ENCODE measurements at places on chromosomes 4 and X.

DNA sequence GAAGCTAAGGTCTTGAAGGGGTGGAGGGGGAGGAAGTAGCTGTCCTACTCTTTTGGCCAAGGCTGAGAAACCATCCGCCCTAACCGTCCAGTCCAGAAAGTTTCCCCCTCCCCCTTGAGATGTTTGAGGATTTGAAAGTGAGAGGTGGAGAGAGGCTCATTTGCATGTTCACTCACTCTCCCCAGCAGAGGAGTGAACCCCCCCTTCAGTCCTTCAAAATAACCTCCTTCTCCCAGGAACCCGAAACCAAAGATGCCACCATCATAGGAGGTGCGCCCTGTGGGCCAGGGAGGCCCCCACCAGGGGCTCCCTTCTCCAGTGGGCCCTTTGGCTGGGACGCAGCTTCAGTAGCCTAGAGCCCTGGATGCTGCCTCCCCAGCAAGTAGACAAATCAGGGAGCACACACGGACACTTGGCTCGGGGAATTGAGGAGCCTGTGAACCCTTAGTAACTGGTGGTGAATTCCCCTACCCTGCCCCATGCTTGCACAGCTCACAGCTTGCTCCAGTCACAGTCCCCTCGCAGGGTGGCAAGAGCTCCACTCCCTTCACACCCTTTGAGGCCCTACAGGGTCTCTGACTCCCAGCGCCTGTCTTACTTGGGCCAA lies 25.6 kb downstream of the ELF4 start:
- no peak for DNase-seq

DNA sequence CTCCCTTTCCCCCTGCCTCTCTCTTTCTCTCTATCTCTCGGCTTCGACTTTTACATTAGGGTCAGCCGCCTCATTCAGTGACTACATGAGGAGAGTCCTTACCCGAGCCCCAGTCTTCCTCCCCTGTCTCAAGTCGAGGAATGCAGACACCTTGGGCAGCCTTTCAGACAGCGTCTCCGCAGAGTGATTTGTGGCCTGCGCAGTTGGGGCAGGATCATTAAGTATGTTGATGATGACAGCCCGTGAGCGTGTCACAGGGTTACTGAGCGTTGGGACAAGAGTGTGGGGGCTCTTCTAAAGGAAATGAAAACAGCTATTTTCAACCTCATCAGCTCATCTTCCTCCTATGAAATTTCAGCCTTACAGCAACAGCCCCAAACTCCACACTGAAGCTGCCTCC lies 312.1 kb upstream of the GATB start:
- DNase-seq = no peak

DNA sequence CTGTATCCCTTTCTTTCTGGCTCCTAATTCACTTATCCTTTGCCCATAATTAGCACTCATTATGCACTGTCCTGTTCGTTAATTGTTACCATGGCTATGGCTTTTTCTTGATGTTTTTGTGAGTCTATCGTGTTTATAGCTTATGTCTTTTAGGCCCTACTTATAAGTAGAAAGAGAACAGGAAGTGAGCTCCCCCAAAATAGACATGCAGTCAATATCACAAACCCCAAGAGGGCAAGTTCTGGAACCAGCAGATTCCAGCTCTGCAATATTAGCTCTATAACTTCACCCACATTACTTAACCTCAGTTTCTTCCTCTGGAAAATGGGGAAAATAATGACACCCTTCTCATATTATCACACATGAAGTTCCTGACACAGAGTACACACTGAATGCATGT lies 7.4 kb upstream of the HS3ST1 start:
- no peak for DNase-seq

- DNase-seq = no peak
These were observed 58.5 kb downstream of the APOO start for GRCh38 chrX:23849241-23849640.

- no peak for DNase-seq
These were observed 17.3 kb upstream of the CWH43 start for GRCh38 chr4:48968814-48969213.

DNA sequence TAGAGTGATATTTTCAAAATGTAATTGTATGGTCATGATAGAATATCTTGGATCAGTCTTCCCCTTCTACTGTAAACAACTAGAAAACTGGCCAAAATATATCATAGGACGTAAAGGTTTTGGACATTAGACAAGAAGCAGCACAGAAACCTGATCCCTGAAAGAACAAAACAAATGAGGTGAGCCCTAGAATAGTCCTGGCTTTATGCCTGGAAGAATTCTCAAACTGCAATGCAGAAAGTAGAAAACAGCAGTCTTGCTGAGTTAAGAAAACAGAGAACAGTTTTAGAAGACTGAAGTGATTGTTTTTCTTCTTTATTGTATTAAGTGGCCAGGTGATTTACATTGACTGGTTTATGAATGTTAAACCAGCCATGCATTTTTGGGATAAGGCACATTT lies 19.5 kb downstream of the NSUN7 start:
- no peak for DNase-seq

DNA sequence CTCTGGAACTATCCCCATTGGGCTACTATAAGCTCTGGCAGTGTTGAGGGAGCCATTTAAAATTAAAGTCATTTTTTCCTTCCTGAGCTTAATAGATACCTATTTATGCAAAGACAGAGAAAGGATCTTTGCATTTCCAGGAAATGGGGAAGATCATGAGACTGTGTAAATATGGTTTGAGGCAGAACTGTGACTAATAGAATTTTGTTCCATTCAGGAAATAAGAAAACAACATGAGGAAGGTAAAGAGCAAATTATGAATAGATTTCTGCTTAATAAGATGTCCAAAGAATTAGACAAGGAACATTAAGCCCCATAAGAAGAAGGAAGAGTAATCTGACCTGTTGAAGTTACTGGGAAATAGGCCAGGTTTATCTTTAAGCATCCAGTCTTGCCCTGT lies 17.8 kb upstream of the TBC1D19 start:
- no peak for DNase-seq

DNA sequence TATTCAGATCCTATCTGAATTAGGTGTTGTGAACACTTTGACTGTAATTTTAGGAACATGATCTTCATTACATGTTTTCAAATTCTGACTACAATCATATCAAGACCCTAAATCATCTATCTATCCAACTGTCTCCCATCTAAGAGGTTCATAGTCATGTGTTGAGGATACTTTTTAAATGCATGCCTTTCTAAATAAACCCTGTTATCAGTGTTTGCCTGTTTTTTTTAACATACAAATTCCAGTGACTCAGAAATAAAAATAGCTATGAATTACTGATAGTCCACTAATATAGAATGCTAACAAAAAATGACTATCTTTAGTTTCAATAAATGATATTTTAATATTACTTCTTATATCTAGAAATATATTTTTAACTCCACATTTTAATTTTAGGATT lies 8.0 kb downstream of the RAB28 start:
- no peak for DNase-seq

DNA sequence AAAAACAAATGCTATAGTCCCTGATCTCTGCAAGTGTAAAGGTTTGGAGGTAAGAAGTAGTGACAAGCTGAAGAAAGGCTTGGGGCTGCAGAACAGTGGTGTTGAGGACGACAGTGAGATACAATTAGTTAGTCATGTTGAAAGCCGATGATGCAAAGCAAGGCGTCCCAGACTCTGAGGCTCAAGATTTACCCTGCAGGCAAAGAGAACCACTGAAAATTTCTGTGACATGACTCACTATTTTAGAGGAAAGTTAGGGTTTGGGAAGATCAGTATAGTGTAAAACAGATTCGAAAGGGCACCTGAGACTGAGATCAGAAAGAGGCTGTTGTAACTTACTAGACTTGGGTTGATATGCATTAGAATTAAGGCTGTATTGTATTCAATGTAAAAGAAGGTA lies 281.3 kb upstream of the FTHL17 start:
- DNase-seq = peak; percentile 5

GRCh38 chr4:152045807-152046571 lies 285.2 kb upstream of the GATB start:
- DNase-seq = no peak

- no peak for DNase-seq
These were observed 141.5 kb upstream of the MTMR8 start for GRCh38 chrX:64536736-64537135.

Measured in hepatic stellate cell (primary cell).